NCI-H510A (cell line): ENCODE measurements at places on chromosomes 6 and 20.

- DNase-seq = no peak
Observed at GRCh38 chr6:153702671-153703070, 336.4 kb upstream of the OPRM1 start.

- no peak for DNase-seq
Observed at GRCh38 chr20:2301164-2301622, 5.4 kb downstream of the TGM3 start.

DNA sequence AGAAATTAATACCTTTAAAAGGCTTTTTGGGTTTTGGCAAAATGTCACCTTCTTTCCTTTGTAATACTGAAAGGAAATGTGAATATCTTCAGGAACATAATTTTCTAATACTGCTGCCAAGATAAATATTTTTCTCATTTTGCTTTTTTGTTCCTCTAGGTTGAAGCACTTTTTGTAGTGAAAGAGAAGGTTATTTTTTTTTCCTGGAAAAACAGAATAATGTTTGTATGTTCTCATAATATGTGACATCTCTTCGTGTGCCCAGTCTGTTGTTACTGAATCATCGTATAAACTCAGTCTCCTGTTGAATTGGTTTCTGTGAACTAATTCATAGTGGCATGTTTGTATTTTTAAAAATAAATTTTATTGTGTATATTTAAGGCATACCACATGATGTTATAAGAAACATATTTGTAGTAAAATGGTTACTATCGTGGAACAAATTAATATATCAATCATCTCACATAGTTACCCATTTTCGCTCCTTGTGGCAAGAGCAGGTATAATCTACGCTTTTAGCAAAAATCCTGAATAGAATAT lies 74.4 kb downstream of the SH3BGRL2 start:
- DNase-seq = no peak

- no peak for DNase-seq
Observed at GRCh38 chr20:17663486-17663885, 18.6 kb downstream of the RRBP1 start.

DNA sequence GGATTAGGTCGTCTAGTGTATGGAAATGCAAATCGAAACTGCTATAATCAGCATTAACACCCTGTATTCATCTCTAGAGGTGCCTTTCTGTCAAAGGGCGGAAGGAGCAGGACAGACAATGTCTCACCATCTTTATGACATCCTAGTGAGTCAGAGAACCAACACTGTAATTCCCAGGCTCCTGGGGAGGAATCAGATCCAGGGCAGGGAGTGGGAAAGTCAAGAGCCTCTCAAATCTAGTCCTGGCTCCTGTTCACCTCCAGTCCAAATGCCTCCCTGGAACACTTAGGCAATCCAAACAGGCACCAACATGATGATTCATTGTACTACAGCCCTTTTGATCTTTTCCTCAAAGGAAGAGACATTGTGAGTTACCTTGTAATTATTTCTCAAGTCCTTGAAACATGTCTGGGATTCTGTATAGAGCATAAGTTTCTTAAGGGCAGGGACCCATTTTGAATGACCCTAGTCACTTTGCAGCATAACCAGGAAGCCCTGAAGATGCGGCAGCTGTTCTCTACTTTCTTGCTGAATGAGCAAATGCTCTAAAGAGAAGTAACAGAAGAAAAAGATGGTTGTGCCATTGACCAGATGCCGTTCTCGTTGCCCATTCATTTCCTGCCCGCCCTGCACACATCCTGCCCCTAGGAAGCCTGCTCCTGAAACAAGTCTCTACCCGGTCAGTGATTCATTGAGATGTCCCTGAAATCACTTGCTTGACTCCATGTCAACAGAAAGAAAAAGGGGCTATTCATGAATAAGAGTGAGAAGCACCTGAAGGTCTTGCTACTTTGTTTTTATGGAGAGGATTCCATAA lies 112.8 kb upstream of the JARID2 start:
- DNase-seq = no peak

GRCh38 chr6:32803416-32803815 lies 13.4 kb downstream of the HLA-DOB start:
- no peak for DNase-seq

- DNase-seq = no peak
Observed at GRCh38 chr6:33217246-33217645, 8.9 kb downstream of the RING1 start.

DNA sequence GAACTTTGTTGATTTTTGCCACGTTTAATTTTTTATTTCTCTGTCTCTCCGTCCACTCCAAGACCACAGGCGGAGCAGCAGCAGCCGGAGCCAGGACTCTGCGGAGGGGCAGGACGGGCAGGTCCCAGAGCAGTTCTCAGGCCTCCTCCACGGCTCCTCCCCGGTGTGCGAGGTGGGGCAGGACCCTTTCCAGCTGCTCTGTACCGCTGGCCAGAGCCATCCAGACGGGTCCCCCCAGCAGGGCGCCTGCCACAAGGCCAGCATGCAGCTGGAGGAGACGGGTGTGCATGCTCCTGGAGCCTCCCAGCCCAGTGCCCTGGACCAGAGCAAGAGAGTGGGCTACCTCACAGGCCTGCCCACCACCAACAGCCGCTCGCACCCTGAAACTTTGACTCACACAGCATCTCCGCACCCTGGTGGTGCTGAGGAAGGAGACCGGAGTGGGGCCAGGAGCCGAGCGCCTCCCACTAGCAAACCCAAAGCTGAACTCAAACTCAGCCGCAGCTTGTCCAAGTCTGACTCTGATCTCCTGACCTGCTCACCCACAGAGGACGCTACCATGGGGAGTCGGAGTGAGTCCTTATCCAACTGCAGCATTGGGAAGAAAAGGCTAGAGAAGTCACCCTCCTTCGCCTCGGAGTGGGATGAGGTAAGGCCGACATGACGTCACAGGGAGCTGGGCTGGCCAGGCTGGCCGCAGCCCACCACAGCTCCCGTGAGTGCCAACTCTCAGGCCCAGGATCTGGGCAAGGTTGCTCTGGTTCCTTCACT lies 123.5 kb downstream of the TCP11 start:
- DNase-seq = no peak

- DNase-seq = no peak
Observed at GRCh38 chr20:51237278-51237677, 214.4 kb upstream of the KCNG1 start.

DNA sequence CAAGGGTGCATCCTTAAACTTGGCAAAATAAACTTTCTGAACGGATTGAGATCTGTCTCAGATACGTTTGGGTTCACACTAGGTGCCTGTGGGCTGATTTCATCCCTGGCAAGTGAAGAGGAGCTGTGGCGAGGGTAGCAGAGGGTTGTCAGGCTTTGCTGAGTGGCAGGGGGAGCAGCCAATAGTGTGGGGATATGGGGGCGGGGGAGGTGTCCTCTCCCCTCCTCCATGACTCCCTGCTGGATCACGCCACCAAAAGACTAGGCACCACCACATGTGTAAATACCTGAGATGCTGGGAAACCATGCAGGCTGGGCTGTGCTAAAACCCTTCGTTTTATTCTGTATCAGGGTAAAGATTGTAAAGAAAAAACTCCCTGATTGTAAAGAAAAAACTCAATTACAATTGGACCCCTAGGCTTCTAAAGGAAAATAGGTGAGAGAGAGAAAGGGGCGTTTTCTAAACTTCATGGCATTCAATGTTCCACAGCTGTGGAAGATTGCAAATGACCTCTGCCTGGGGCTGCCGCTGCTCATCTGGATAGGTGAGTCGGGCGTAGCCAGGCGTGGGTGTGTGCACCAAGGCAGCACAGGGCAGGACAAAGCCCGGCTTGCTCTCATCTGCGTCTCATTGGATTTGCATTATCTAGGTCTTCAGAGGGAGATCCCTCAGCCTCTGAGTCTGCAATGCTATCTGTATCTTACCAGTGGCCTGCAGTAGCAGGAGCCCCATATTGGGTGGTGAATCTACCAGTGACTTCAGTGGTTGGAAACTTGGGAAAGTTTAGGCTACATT lies 26.9 kb upstream of the ADTRP start:
- DNase-seq = no peak

GRCh38 chr6:162940426-162940825 lies 212.7 kb downstream of the PACRG start:
- no peak for DNase-seq

- no peak for DNase-seq
Observed at GRCh38 chr6:25411316-25411950, 132.3 kb downstream of the CARMIL1 start.

DNA sequence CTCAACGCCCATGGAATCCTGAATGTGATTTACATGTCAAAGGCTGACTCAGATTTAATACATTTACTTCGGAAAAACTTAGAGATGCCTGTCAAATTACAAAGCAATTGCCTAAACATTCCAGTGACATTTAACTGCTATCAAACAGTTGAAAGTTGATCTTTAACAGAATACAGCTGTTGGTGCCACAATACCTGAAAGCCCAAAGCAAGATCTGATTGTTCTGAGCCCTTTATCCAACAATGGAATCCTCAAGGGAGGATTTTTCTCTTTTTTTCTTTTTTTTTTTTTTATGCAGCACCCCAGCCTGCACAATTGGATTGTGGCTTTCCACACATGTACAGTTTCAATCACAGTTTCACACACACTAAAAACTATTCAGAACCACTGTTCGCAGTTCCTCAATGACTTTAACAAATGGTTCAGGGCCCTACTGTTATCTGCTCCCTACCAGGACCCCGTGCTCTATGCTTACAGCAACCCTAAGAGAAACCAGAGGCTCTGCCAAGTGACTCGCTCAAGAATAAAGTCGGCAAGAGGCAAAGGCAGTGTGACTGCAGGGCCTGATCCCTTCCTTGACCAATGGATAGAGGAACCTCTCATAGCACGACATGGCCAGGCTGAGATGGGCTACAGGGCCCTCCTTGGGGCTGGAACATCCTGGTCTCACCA lies 33.3 kb downstream of the EPB41L2 start:
- no peak for DNase-seq

GRCh38 chr6:31350196-31351032 lies 6.6 kb downstream of the HLA-B start:
- no peak for DNase-seq

- DNase-seq = no peak
Observed at GRCh38 chr20:60304931-60305330, 346.7 kb downstream of the CDH26 start.

DNA sequence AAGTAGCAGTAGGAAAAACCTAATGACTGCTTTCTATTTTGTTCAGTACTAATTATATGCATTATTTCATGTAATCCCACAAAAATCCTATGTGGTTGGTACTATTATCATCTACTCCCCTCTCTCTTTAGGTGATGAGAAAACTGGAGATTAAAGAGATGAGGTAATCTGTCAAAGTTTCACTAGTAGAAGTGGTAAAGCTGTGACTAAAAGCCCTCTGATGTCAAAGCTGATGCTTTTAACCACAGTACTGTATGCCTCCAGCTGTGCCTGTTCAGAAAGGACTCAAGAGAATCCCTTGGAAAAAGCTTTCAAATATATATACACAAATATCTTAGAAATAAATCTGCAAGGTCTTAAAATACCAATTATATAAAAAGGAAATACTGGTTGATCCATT lies 38.0 kb downstream of the PHIP start:
- DNase-seq = no peak

GRCh38 chr20:63657260-63657936 lies 714 bp upstream of the RTEL1 start:
- DNase-seq = no peak

DNA sequence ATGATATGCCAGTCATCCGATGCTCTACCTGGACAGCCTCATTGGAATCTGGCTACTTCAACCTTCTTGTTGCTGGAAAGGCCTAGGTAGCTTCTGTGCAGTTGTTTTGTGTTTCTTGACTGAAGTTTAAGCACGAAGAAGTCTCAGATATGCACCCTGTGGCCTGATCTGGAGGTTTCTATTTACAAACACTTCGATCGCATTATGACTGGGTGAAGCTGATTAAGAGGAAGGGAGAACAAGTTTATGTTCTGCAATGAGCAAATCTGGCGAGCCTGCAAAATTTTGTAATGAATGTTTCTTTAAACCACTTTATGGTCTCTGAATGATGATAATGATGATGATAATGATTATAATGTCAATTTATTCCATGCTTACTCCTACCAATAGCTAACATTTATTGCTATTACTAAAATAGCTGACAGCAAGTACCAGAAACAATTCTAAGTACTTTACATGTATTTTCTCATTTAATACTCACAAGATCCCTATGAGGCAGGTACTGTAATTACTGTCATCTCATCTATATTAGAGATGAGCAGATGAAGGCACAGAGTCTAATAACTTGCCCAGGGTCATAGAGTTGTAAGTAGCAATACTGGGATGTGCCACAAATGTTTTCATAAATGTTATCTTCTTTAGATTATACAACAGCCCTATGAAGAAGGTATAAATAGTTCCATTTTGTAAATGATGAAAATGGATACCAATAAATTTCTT lies 126.1 kb upstream of the UST start:
- no peak for DNase-seq

GRCh38 chr6:3581469-3581868 lies 124.6 kb upstream of the SLC22A23 start:
- no peak for DNase-seq

DNA sequence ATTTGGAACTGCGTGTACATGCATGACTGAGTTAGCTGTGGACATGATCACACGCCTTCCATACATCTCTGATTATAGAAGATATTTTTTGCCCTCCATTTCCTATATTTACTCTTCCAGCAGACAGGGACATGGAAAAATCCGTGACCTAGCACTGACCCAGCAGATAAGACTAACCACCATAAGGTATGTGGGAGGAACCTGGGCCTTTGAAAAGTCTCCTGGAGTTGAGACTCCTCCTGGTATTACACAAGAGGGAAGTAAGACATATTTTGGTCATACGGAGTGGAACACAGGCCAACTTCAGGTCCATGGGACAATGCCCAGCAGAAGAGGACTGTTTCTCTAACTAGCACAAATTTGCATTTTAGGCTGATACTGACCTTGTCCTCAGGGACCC lies 13.7 kb upstream of the SIRPB1 start:
- no peak for DNase-seq

DNA sequence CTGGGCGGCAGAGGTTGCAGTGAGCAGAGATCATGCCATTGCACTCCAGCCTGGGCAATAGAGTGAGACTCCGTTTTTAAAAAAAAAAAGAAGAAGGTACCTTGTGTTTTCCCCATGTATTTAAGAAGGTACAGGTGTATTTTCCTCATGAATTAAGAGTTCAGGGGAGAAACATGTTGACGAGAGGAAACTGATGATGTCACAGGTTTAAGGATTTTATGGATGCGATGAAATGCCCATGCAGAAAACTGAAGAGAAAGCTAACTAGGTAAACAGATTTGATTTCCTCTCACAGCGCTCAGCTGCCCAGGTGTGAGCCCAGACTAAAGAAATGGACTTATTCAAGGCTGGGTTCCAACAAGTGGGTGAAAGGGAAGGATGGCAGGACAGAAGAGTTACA lies 38.4 kb upstream of the SOX4 start:
- DNase-seq = no peak

GRCh38 chr20:13947719-13948118 lies 42.7 kb downstream of the SEL1L2 start:
- DNase-seq = no peak

GRCh38 chr20:47244451-47244850 lies 112.0 kb downstream of the ZMYND8 start:
- no peak for DNase-seq

- no peak for DNase-seq
Observed at GRCh38 chr6:151051164-151051563, 185.7 kb downstream of the MTHFD1L start.

GRCh38 chr6:150634176-150634963 lies 34.7 kb downstream of the PLEKHG1 start:
- DNase-seq = no peak
